ENCODE measurements at places on chromosomes 5 and 9.

GRCh38 chr9:89961616-89962341 is 357.0 kb downstream of the GADD45G start:
- DNase-seq = no peak

DNA sequence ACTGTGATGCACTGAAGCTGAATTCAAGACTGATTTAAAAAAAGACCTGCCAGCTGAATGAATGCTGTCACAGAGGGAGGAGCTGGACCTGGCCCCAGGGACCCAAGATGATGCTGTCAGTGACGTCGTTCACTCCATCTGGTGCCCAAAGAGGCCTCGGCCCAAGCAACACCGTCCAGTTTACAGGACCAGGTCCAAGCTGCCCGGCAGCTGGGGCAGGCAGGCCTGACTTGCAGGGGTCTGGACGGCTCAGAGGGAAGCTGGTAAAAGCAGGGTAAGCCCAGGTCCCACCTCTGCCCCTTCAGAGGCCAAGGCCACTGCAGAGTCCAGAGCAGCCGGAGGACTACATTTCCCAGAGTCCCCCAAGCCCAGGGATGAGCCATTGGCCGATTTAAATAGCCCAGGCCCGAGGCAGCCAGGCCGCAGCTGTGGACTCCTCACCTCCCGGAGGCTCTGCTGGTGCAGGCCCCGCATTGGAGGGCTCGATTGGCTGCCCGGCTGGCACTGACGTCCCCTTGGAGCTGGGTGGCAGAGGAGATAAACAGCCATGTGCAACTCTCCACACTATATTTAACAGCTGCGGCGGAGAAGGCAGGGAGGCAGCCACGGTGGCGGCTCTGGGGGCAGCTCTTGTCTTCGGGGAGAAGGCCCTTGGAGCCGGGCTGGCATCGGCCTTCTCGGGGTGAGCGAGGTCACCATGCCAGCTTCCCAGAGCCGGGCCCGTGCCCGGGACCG is at the start of gene PLPP7:
TSS of gene PLPP7 (plus strand) at position 423 of the 735 bp plus-strand sequence. CDS start at position 698, 275 bp downstream.
- DNase-seq = no peak

GRCh38 chr9:77891128-77891800 is 140.3 kb downstream of the GNAQ start:
- no peak for DNase-seq

DNA sequence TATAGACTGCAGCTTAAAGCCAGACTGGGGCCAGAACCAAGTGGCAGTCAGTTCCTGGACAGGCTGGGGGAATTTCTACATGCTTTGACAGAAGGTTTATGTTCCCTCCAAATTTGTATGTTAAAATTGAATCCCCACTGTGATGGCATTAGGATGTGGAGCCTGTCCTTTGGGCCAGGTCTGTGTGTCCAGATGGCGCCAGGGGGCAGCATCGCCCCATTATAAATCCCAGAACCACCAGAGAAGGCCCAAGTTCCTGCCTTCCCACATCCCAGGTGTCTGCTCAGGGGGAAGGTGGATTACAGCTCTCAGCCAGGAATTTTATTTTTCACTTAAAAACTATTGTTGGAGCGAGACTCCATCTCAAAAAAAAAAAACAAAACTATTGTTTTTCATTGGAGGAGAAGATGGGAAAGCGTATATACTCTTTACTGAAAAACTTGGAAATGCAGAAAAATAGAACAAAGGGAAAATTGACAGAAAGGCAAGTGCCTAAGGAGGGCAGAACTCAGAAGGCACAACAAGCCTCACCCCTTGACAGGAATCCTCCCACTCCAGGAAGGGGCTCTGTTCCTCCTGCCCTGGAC is 5.0 kb downstream of the IL3 start:
- DNase-seq = peak; percentile 70

GRCh38 chr9:30584559-30584958 is 1799.9 kb upstream of the ACO1 start:
- DNase-seq = no peak

DNA sequence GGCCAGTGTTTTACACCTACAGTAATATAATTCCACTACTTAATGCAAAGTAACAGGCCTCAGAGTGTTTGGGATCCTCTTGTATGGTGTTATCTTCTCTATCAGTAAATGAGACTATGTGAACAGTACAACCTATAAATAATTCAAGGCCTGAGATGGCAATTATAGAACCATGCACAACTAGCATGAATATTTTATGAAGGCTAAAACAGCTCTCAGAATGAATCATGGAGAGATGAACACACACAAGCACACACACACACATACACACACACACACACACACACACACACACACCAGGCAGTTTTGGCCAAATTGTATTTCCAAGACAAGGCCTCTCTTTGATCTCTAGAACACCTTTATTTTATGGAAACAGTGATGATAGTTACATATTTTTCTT is 224.9 kb downstream of the EBF1 start:
- no peak for DNase-seq

DNA sequence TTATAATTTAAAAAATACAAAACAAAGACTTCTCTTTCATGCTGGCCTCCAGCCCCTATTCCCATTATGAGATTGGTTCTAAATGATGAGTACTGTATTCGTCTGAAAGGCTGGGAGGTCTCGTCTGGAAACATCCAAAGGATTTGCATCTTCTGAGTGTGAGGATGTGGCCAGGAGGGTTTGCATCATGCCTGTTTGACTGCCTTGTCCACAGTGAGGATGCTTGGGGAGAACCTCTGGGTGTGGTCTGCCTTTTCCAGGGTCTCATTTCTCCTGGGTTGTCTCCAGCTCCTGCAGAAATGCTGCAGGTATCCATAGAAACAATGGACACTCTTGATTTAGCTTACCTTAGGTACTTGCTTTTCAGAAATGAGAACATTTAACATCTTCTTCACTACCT is 26.4 kb upstream of the CXCL14 start:
- DNase-seq = no peak

DNA sequence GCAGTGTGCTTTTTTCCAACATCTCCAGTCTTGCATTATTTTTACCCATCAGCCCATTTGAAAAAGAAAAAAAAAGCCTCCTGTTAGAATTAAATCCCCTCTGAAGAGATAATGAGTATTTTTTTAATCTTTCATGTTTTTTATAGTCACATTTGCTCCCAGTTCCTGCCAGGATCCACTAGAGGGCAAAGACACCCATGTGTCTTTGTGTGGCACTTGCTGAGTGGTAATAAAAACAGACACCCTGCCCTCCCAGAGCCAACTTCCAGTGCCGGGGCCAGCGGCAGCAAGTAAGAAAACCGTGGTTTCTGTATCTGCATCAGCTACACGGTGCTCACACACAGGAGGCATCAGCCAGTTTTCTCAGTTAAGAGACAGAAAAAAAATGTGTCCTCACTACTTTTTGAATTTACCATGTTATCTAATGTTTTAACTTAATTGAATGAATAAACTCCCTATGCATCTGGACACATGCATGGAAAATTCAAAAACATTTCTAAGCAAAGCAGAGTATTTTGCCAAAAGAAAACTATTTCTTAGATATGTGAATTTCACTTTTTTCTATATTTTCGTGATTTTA is 70.2 kb upstream of the PLEKHG4B start:
- peak; percentile 81 for DNase-seq

- DNase-seq = no peak
These were observed 68.4 kb upstream of the SMARCA2 start for GRCh38 chr9:1946526-1947283.

DNA sequence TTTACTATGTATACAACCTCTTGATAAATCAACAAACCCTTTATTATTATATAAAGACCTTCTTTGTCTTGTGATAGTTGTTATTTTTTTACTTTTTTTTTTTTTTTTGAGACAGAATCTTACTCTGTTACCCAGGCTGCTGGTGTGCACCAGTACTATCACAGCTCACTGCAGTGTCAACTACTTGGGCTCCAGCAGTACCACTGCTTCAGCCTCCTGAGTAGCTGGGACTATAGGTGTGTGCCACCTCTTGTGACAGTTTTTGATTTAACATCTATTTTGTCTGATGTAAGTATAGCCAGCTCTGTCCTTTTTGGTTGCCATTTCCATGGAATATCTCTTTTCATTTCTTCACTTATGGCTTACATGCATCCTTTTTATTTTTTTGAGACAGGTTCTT is 42.6 kb downstream of the CREBRF start:
- DNase-seq = no peak

DNA sequence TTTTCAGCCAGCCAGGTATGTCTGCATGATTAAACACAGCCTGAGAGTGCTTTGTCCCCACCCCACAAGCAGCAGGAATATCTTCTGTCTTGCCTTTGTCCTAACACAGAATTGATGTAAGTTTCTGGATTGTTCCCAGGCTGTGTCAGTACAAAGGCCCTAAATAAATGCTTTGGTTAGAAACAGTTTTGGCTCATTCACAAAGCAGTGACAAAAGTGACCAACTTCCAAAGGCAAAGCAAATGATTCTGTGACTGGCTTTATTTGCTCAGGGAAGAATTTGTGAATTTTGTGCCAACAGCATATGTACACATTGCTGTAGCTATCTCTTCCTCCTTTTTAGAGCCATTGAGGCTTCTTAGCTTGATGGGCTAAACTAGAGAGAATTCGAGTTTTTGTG is 133.7 kb downstream of the PLPPR1 start:
- DNase-seq = no peak

GRCh38 chr9:132514821-132515220 is 67.6 kb upstream of the BARHL1 start:
- DNase-seq = no peak

- no peak for DNase-seq
These were observed 3.6 kb downstream of the SOHLH1 start for GRCh38 chr9:135695642-135696041.

DNA sequence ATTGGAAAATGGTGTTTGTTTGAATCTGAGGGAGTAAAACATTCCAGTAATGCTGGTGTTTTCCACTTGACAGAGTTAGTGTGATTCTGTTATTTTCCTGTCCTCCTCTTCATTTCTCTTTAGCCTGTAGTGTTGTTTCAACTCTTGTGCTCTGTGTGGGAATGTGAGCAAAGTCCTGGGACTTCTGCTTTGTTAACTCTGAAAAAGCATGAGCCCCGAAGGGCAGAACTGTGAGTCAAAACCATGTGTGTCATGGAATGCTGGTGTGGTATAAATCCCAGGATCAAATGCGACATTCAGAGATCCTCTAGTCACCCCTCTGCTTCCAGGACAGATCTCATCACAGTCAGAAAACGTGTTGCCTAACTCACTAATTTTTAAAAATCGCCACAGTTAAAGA is 8.9 kb downstream of the F2R start:
- no peak for DNase-seq

GRCh38 chr9:14989811-14990210 is 79.6 kb upstream of the FREM1 start:
- no peak for DNase-seq

- no peak for DNase-seq
These were observed 203.2 kb downstream of the RAB3C start for GRCh38 chr5:58786035-58786434.

DNA sequence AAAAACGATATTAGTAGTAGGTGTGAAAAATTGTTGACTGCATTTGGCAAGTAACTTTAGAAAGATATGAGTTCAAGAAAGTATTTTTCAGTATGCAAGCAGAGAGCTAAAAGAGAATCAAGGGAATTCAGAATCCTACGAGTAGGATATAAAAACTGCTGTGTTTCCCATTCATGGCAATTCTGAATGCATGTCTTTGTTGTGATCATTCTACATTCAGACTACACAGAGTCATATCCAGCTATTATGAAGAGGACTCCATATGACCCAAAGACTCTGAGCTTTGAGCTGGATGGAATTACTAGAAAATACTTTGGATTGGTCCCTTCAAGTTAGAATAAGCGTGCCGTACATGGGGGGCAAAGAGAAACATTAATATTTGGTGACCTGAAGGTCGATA is 12.0 kb downstream of the IFNE start:
- DNase-seq = no peak

DNA sequence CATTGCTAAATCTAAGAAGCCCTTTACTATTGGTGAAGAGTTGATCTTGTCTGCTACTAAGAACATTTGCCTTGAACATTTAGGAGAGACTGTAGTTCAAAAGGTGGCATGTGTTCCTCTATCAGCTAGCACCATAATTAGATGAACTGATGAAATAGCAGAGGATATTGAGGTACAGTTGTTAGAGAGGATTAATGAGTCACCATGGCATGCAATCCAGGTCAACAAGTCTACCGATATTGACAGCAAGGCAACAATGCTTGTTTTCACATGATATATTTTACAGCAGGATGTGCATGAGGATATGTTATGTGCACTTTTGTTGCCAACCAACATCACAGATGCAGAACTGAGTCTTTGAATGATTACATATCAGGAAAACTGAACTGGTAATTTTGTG is 134.3 kb upstream of the CDH9 start:
- no peak for DNase-seq

DNA sequence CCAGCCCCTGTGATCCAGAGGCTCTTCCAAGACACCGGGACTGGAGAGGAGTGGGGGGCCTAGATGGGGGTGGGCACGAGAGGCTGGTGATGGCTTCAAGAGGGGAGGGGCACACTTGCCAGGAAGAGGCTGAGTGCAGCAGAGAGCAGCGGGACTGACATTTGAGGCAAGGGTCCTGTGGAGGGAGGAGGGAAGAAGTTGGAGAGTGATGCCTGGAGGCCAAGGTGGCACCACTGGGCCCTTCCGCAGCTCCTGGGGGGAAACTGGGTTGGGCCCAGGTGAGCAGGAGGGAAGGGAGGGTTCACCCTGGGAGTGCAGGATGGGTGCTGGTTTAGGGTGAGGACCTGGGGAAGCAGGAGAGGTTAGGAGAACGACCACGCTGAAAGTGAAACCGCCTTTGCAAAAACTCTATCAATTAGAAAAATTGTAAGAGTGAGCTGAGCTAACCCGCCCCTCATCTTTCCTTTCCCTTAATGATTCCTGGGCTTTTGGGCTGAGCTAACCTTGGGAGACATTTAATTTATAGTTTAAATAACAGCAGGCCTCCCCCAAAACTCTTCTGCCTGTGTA is 26.2 kb downstream of the ABO start:
- DNase-seq = no peak

DNA sequence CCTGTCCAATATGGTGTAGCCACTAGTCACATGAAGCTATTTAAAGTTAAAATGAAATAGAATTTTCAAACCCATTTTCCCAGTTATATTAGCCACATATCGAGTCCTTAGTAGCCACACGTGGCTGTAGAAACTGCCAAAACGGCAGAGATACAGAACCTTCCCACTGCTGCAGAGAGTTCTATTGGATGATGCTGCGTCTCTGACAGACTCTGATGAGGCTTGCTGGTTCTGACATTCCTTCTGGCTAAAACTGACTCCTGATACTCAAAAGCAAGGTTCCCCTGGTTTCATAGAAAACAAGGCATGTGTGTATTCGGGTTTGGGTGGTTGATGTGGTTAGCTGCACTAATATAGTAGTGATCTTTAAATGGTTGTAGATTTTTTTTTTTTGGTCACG is 91.5 kb downstream of the TLE4 start:
- no peak for DNase-seq

GRCh38 chr5:106205916-106206571 is 1464.7 kb downstream of the EFNA5 start:
- no peak for DNase-seq

All from RPMI8226 (cell line).